ENCODE measurements at places on chromosomes 2 and 18.
A peak's percentile ranks its signal among the peaks of the same experiment; 100 is the strongest.

GRCh38 chr2:46351750-46352138, 54.5 kb downstream of the EPAS1 start:
- no peaks in the 10 kb centered on the region for H3K36me3 ChIP-seq
- H3K4me1 ChIP-seq = peaks cover 17% of the 10 kb centered on the region
- DNase-seq = no peak
- peaks cover 8% of the 10 kb centered on the region for H3K27me3 ChIP-seq
- H3K4me3 ChIP-seq = peak overlapping the region; percentile 69

- H3K4me1 ChIP-seq = no peaks in the 10 kb centered on the region
- H3K4me3 ChIP-seq = no peak overlapping the region
- no peaks in the 10 kb centered on the region for H3K36me3 ChIP-seq
- peaks cover 3% of the 10 kb centered on the region for H3K27me3 ChIP-seq
- H3K27ac ChIP-seq = no peak overlapping the region
Measured at GRCh38 chr2:28547223-28547860, 51.5 kb downstream of the PLB1 start.

- H3K27me3 ChIP-seq = peaks cover 7% of the 10 kb centered on the region
- H3K36me3 ChIP-seq = no peaks in the 10 kb centered on the region
- no peak overlapping the region for H3K4me3 ChIP-seq
- DNase-seq = no peak
- H3K27ac ChIP-seq = no peak overlapping the region
Measured at GRCh38 chr18:32442575-32442974, 28.1 kb downstream of the GAREM1 start.

- H3K4me1 ChIP-seq = peaks cover 20% of the 10 kb centered on the region
- peaks cover 73% of the 10 kb centered on the region for H3K36me3 ChIP-seq
- peak overlapping the region; percentile 64 for H3K27ac ChIP-seq
- no peaks in the 10 kb centered on the region for H3K27me3 ChIP-seq
- DNase-seq = no peak
- no peak overlapping the region for H3K4me3 ChIP-seq
Measured at GRCh38 chr2:88560619-88561307, 66.5 kb downstream of the EIF2AK3 start.

DNA sequence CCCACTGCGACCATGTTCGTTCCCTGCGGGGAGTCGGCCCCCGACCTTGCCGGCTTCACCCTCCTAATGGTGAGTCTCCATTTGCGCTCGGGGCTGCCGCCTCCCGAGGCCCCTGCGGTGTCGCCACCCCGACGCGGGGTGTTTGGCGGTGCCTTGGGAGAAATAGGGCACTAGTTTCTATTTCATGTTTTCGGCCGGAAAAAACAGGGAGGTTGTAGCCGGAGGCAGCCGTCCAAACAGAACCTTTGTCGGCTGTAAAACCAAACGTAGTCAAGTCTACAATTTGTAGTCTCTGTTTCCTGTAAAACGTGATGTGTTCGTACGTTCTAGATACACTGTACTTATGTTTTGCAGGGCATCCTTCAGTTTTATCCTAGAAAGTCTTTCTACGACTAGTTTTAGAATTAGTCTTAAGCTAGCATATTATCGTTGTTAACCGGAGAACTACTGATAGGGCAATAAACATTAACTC, 290 bp downstream of the PSMG2 start:
- H3K4me1 ChIP-seq = peaks cover 38% of the 10 kb centered on the region
- H3K36me3 ChIP-seq = peaks cover 50% of the 10 kb centered on the region
- peak overlapping the region; percentile 99 for H3K4me3 ChIP-seq

- no peak for DNase-seq
- H3K27me3 ChIP-seq = peaks cover 17% of the 10 kb centered on the region
Measured at GRCh38 chr2:119197126-119197405, 26.6 kb upstream of the STEAP3 start.

DNA sequence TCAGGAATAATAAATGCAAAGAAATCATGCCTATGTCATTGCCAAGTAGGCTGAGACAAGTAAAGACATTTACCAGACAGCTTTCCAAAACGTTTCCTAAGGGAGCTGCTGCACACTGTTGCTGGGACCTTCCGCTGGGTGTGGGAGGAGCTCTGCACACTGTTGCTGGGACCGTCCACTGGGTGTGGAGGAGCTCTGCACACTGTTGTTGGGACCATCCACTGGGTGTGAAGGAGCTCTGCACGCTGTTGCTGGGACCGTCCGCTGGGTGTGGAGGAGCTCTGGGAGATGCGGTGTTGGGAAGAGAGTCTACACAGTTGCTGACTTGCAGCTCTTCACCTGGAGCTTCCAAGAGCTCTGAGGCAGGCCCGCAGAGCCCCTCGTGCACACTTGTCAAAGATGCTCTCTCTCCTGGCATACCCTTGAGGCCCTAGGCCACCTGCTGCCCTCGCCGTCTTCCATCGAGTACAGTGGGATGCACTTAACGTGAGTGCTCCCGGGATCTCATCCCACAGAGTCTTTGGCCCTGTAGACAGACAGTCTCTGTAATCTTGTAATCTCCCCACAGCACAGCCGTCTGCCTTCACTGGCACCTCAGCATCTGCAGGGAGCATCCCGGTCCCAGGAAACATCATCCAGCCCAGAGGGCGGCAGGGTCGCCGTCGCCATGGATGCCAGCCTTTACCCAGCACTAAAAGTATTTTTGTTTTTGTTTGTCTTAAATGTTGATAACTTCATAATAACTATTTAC, 51.4 kb downstream of the TRAPPC12 start:
- no peak for DNase-seq
- no peaks in the 10 kb centered on the region for H3K27me3 ChIP-seq
- no peak overlapping the region for H3K27ac ChIP-seq
- H3K4me1 ChIP-seq = no peaks in the 10 kb centered on the region
- H3K36me3 ChIP-seq = peaks cover 81% of the 10 kb centered on the region

- H3K4me3 ChIP-seq = no peak overlapping the region
- peaks cover 25% of the 10 kb centered on the region for H3K27me3 ChIP-seq
- no peaks in the 10 kb centered on the region for H3K36me3 ChIP-seq
- no peaks in the 10 kb centered on the region for H3K4me1 ChIP-seq
Measured at GRCh38 chr18:8499810-8500675, 109.2 kb upstream of the RAB12 start.

- no peaks in the 10 kb centered on the region for H3K27me3 ChIP-seq
- no peak overlapping the region for H3K4me3 ChIP-seq
- H3K36me3 ChIP-seq = peaks cover 77% of the 10 kb centered on the region
- no peak for DNase-seq
- H3K4me1 ChIP-seq = no peaks in the 10 kb centered on the region
Measured at GRCh38 chr2:218745559-218746469, 35.2 kb downstream of the TTLL4 start.

GRCh38 chr18:70284976-70285620, 3.7 kb upstream of the SOCS6 start:
- H3K4me1 ChIP-seq = peaks cover 7% of the 10 kb centered on the region
- no peaks in the 10 kb centered on the region for H3K36me3 ChIP-seq
- no peak overlapping the region for H3K4me3 ChIP-seq
- no peak overlapping the region for H3K27ac ChIP-seq

DNA sequence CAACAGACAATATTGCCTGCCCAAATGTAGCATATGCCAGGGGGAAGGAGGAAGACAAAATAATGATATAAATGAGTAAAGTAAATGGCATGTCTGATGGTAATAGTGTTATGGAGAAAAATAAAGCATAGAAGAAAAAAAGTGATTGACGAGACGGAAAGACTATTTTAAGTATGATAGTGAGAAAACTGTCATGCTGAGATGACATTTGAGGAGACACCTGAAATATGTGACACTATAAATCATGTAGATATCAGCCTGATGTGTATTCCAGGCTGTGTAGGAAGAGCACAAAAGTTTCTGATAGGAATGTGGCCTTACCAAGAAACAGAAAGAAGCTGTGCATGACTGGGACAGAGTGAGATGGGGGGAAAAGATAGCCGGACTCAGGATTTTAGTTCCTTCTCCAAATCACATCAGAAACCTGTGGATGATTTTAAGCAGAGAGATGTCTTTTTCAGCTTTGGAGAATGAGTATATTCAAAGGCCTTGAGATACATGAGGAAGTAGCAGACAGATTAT, 387.3 kb upstream of the SYT4 start:
- no peak overlapping the region for H3K4me3 ChIP-seq
- H3K36me3 ChIP-seq = no peaks in the 10 kb centered on the region
- DNase-seq = no peak
- H3K27me3 ChIP-seq = no peaks in the 10 kb centered on the region
- no peak overlapping the region for H3K27ac ChIP-seq

- H3K36me3 ChIP-seq = no peaks in the 10 kb centered on the region
- DNase-seq = no peak
Measured at GRCh38 chr2:100978582-100979191, 23.4 kb upstream of the RPL31 start.

DNA sequence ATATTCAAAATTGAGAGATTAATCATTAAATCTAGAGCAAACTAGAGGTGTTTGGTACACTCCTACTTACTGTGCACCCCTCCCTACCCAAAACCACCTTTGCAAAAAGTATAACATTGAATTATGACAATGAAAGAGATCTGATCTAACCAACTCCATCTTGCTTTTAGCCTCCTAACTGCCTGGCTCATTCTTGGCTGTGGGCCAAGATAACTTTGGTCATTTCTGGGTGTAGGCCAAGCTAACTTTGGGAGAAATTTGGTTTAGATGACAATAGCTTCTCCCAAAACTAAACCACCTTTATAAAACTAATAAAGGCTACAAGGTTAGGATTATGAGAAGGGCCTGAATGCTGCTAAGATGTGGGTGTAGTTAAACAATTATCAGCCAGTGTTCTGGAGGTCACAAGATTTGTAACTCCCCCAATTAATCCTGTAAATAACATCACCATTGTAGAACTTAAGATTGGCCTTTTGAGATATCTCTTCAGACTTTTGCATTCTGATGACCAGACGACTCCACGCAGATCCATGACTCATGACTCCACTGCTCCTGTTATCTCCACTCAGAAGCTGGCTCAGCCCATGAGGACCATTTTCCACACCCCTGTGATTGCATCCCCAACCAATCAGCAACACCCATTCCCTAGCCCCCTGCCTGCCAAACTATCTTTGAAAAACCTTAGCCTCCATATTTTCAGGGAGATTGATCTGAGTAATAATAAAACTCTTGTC, 160.2 kb downstream of the FBXO15 start:
- no peak overlapping the region for H3K27ac ChIP-seq
- no peak overlapping the region for H3K4me3 ChIP-seq
- no peaks in the 10 kb centered on the region for H3K4me1 ChIP-seq
- H3K36me3 ChIP-seq = no peaks in the 10 kb centered on the region

GRCh38 chr2:68418855-68419254, 48.2 kb downstream of the FBXO48 start:
- H3K36me3 ChIP-seq = no peaks in the 10 kb centered on the region
- peaks cover 81% of the 10 kb centered on the region for H3K4me1 ChIP-seq
- no peak for DNase-seq
- no peaks in the 10 kb centered on the region for H3K27me3 ChIP-seq
- H3K4me3 ChIP-seq = no peak overlapping the region

- H3K27ac ChIP-seq = peak overlapping the region; percentile 100
- H3K4me1 ChIP-seq = peaks cover 36% of the 10 kb centered on the region
- peak overlapping the region; percentile 90 for H3K4me3 ChIP-seq
- no peak for DNase-seq
Measured at GRCh38 chr2:61538920-61539520, 864 bp upstream of the XPO1 start.

- no peaks in the 10 kb centered on the region for H3K36me3 ChIP-seq
- no peak overlapping the region for H3K27ac ChIP-seq
- H3K27me3 ChIP-seq = peaks cover 24% of the 10 kb centered on the region
- no peak overlapping the region for H3K4me3 ChIP-seq
Measured at GRCh38 chr2:176683618-176684111, 414.4 kb downstream of the MTX2 start.

GRCh38 chr2:134936691-134937090, 18.1 kb downstream of the CCNT2 start:
- no peaks in the 10 kb centered on the region for H3K27me3 ChIP-seq
- H3K4me3 ChIP-seq = no peak overlapping the region
- peaks cover 66% of the 10 kb centered on the region for H3K36me3 ChIP-seq
- DNase-seq = no peak
- no peak overlapping the region for H3K27ac ChIP-seq

DNA sequence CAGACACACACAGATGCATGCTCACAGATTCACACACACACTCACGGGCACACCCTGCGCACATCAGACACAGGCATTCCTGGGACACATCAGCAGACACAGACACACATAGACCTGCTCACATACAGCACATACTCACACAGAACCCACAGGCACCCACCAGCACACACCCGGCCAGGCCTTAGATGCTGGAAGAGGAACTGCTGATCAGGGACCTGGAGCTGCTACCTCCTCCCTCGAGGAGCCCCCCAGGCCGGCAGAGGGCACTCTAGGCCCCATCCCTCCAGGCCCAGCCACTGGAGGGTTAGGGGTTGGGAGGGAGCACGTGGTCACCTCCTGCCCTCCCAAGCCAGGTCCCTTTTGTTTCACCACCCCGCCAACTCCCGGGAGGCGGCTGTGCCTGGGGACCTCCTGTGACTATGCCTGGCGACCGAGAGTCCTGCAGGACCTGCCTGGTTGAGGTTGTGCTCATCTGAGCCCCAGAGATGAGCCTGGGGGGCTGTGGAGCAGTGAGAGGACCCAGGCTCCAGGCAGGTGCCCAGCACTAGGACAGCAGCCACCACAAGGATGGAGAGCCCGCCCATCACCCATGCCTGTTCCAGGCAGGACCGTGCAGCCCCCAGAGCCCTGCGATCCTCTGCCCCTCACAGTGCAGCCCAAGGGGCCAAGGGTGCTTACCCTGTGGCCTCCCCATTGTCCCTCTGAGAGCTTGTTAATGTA, 21.0 kb upstream of the PTMA start:
- no peak overlapping the region for H3K4me3 ChIP-seq

GRCh38 chr2:23668756-23669304, 258.1 kb downstream of the ATAD2B start:
- H3K27me3 ChIP-seq = peaks cover 2% of the 10 kb centered on the region
- H3K36me3 ChIP-seq = no peaks in the 10 kb centered on the region
- no peak overlapping the region for H3K27ac ChIP-seq
- DNase-seq = no peak
- peaks cover under 1% of the 10 kb centered on the region for H3K4me1 ChIP-seq

DNA sequence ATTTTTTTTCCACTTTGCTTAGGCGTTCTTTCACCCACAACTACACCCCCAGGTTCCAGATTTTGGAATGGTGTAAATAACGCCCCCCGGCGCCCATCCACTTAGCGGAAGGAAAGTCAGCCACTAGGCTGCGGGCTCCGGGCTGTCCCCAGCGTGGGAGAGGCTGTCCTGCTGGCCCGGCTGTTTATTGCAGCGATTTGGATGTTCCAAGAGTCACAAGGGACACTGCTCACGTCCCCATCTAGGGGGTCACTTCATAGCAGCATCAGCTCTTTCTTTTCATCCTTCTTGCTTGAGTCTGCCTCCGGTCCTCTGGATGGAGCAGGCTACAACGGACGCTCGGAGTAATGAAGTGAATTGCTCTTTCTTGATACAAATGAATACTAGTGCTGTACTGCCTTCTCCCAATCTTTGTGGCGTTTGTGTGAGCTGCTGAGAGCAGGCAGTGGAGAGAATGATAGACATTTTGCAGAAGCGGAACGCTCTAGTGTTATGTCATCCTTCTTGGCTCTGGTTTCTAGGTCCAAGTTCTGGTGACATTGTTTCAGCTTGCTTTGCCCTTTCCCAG, 50.7 kb upstream of the PAIP2B start:
- DNase-seq = peak; percentile 23
- peak overlapping the region; percentile 84 for H3K4me3 ChIP-seq
- no peaks in the 10 kb centered on the region for H3K36me3 ChIP-seq

All from activated B cell treated with CpG ODN at 0.5 μM for 24 hours (primary cell).